Activated naive CD4-positive, alpha-beta T cell treated with anti-CD3 and anti-CD28 coated beads, Interleukin-2, amount 50 U/mL, for 72 hours (primary cell): ENCODE measurements at places on chromosomes 11 and 22. TPM values are rescaled to one million over a fixed set of nuclear protein-coding genes. Genes with fewer than 3 reads are reported as not detected.

DNA sequence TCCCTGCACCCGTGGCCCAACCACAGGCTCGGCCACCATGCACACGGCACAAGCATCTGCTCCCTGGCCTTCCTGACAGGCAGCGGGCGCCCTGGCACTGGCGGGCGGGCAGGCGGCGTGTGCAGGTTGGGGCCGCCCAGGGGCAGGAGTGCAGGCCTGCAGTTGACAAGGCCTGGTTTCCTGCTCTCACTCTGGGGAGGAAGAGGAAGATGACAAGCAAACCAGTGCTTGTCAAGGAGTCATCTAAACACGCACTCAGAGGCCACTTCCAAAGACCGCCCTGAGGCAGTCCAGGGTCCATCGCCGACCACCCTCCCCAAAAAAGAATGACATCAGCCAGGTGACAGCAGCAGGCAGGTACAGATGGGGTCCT is 65.3 kb upstream of the LINC01488 start:
- DNase-seq: no peak

DRD4 gene
- total RNA-seq: 5.6 TPM

GRCh38 chr22:41598081-41598480 is 8.4 kb upstream of the PMM1 start:
- no peak for DNase-seq

- DNase-seq: no peak
These were observed 740.9 kb downstream of the NTM start for GRCh38 chr11:132111316-132111715.

DNA sequence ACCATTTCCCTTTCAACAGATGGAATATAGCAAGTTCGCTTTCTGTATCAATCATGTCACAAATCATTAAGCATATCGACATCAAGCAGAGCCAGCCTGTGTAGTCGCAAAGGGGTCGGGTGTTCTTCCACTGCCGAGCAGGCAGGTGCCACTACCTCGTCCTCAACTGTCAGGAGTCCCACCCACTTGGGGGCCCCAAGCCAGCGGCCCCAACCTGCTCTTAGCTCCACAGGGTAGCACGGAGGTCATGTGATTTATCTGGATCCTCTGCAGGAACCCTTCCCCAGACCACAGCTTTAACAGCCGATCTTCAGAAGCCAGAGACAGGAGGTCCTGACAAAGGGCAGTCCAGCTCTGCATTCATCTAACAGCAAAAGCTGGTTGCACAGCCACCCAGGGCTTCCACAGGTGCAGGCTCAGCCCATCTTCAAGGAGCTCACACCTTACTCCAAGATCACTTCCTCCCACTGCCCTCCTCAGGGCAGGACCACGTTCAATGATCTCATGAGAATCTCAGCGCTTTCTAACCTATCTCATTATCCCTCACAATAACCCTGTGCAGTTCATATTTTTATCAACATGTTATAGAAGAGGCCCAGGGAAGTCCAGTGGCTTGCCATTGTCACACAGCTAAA is 110.2 kb downstream of the TRIM29 start:
- DNase-seq: no peak

- DNase-seq: no peak
These were observed 39.4 kb downstream of the OPCML start for GRCh38 chr11:133492895-133493294.

FAM227A gene
- total RNA-seq: 1.2 TPM

- no peak for DNase-seq
These were observed at the start of gene MMP12 for GRCh38 chr11:102874852-102875251. TSS of gene MMP12 (minus strand) at chr11:102874982. CDS start at chr11:102874937, 45 bp downstream.

- no peak for DNase-seq
These were observed 2.3 kb upstream of the TCN2 start for GRCh38 chr22:30604723-30605122.

- DNase-seq: no peak
These were observed 14.0 kb downstream of the RPS6KA4 start for GRCh38 chr11:64372802-64373597.
